ENCODE measurements at places on chromosomes 7 and 10. TPM values are rescaled to one million over a fixed set of nuclear protein-coding genes. Genes with fewer than 3 reads are reported as not detected.

DNA sequence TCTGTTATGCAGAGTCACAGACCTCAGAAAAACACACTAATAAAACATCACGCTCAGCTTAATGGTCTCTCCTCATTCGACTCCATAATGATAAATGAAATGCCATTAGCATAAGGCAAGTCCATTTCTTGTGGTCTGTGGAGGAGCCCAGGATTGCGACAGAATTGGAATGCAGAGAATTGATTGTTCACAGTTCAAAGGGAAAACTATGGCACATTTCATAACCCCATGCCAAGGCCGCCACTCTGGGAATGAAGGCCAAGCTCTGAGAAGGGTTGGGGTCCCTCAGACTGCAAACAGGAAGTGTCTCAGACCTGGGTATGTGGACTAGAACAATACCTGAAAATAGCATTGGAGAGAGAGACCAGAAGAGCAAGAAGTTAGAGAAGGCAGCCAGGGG, 398.9 kb downstream of the ADRA2A start:
- DNase-seq, result no peak

SLC16A9 gene
- total RNA-seq, result 108 TPM

GGCT gene
- total RNA-seq, result 35.9 TPM

SLC13A1 gene
- not detected for total RNA-seq

DNA sequence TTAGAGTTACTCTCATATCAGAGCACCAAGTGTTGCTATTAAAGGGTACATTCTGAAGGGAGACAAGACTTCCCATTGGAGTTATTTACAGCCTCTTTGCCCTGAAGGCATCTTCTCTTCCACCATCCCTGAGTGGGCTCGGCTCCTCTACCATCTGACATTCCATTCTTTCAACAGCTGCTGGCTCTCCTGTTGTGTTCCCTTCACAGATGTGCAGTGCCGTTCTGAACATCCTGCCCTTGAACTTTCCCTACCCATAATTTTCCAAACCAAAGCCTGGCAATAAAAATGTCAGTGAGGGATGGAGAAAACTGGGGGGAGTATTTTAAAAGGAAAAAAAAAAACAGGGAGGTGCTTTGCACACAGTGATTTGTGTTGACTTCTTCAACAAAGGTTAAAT, 392.9 kb downstream of the KCNMA1 start:
- no peak for DNase-seq

AGBL3 gene
- total RNA-seq, result 5.5 TPM

GRCh38 chr7:29156907-29157452, 10.6 kb upstream of the CPVL start:
- no peak for DNase-seq

DNA sequence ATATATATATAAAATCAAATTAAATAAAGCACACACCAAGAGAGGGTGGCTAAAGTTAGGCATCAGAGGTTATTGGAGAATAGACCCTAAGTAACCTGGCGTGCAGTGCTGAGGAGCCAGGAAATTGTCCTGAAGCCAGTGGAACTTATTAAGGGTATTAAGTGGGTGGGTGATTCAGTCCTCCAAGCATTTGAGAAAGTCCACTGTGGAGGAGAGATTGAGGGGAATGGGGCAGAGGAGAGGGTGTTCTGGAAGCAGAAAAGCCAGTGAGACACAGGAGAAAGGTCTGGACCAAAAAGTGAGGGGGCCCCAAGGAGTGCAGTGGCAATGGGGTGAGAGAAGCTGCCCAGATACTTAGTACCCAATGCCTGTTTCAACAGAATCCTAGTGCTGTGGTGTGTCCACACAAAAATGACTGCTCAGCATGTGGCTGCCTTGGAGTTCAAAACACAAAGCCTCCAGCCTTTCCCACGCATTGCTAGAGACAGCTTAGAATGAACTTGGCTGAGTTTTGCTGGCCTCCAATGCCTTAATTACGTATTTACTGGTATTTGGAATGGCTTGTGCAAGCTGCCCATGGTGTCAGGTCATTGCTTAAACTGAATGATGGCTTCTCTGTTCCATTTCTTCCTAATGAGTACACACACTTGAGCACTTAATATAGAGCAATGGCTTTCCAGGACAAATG, 44.9 kb upstream of the CHST15 start:
- peak; percentile 61 for DNase-seq

GRCh38 chr10:5297466-5297865, 67.3 kb upstream of the UCN3 start:
- DNase-seq, result no peak

HABP2 gene
- total RNA-seq, result 0.11 TPM

DYDC2 gene
- total RNA-seq, result 11.8 TPM

DNA sequence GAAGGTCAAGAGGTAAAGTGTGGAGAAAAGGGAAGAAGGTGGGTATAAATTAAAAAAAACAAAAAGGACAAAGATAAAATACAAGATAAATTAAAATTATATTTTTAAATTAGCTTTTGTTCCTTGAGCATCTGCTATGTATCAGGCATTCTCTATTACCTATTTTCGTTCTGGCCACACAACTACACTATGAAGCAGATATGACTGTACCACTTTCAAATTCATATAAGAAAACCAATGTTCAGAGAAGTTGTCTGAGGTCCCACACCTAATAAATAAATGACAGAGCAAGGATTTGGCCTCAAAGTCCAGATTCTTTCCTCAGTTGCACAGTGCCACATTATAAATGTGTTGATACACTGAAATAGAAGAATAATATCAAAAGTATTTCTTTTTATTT, 103.8 kb upstream of the PCDH15 start:
- no peak for DNase-seq

GRCh38 chr7:30625283-30625682, 30.6 kb downstream of the GARS1 start:
- DNase-seq, result peak; percentile 28

GRCh38 chr10:124386186-124387077, 32.3 kb downstream of the OAT start:
- no peak for DNase-seq

DNA sequence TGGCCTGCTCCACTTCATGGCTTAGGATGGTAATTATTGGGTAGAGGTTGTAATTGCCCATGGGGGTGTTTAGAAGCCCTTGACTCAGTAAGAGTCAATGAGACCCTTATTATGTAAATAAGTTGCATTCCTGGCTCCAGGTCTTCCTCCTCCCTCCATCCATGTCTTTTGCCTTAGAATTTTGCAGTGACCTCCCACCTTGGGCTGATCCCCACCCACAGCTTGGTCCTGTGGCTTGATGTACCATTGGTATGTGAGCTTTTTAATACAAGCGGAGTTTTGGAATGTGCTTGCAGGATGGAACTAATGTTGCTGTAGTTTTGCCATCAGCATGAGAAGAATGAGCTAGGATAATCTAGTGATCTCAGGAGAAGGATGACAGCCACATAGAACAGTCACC, 73.2 kb upstream of the DGKI start:
- no peak for DNase-seq

DNA sequence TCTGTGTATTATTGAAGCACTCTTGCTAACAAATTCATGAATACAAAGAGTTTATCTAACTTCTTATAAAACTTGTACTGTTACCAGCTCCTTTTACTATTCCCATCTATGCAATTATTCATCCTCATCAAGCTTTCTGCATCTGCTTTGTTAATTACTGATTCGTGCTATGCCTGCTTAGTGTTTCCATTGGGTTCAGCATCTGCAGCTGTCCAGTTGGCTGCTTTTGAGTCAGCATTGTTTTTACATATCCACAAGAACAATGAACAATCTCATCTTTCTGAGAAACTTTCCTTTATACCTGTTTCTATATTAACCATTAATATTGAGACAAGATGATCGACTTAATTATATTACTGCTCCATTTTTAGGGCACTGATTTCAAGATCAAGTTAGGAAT, 19.6 kb upstream of the ANLN start:
- no peak for DNase-seq

DNA sequence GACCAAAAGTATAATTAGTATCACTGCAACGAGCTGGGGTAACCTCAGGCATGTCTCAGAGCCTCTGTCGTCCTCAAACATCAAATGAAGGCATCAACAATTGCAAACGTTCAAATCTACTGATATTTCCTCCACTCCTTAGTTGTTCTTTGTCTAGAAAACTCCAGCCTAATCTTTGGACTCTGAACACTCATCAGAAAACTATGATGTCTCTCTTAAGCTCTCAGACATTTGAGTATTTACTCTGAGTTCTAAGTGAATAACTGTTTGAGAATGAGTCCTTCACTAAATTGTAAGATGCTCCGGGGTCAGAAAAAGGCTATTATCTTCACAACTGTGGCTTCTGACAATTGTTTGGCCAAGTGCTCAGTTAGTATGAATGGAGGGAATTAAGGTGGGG, 536.4 kb downstream of the NRG3 start:
- DNase-seq, result no peak

DNA sequence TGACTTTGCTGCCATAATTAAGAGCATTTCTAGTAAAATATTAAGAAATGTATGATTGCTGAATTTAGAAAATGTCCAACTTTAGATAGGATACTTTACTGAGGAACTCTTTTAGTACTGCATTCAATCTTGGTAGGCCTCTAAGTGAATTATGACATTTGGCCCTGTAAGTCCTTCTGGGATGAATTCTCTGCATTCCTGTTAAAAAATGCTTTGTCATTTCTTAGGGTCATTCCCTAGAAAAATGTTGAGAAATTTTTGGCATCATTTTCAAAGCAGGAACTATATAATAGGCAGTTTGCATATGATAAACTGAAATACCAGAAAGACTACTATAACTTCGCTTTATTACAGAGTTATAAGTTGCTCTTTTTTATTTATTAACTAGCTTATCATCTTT, 69.3 kb upstream of the PRR15 start:
- no peak for DNase-seq

TMEM213 gene
- not detected for total RNA-seq
